Stimulated activated CD8-positive, alpha-beta memory T cell treated with anti-CD3 and anti-CD28 coated beads, Interleukin-2, amount 100 ng/mL, for 1 hour (primary cell): ENCODE measurements at places on chromosomes 7 and 10.

GRCh38 chr10:98195120-98195519 is 60.7 kb downstream of the R3HCC1L start:
- no peak for DNase-seq

- DNase-seq = no peak
These were observed 51.0 kb upstream of the MSMB start for GRCh38 chr10:46096909-46097575.

- no peak for DNase-seq
These were observed 55.1 kb downstream of the VCL start for GRCh38 chr10:74052994-74053393.

DNA sequence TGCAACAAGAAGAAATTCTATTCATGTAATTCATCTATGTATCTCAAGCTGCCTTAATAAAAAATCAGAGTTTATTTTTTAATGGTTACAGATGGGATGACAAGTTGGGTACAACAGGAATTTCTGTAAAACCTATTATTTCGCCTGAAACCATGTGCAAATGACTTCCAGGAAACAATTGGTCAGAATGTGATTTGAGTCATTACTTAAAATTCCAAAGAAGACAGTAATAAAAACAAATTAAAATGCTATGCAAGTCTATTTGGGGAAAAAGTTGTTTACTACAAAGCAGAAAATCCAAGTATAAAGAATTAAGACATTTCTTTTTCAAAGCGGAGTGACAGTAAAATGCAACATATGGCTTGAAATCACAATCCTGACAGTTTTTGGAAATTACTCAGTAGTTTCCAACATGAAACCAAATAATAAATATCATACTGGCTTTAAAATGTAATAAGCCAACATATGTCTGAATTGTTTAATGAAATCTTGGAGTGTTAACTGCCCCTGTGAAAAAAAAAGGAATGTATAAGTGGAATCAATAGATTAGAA is 41.5 kb upstream of the SEMA3C start:
- DNase-seq = no peak

DNA sequence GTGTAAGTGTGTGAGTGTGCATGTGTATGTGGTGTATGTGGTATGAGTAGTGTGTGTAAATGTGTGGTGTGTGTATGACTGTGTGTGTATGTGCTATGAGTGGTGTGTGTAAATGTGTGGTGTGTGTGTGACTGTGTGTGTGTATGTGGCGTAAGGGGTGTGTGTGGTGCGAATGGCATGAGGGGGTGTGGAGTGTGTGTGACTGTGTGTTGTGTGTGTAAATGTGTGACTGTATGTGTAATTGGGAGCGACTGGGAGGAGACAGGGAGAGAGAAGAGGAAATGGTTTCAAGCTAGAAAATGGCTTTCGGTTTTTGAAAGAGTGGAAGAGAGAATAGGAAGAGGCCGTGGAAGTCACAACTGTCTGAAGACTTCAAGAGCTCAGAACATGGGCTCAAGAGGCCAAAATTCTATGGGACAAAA is 23.6 kb upstream of the GATAD1 start:
- no peak for DNase-seq

DNA sequence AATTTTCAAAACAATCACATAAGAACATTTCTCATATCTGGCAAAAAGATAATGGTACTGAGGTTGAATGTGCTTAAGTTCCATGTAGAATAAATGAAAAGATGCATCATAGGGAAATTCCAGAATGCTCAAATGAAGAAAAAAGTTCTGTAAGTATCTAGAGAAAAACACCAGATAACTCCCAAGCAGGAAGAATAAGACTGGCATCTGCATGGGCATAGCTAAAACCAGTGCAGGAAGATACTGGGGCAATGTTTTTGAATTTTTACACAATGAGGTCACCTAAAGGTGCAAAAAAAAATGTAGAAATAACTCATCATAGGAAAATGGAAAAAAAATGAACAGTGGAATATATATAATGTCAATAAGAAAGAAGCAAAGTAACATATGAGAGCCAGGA is 275.2 kb downstream of the BAMBI start:
- no peak for DNase-seq

DNA sequence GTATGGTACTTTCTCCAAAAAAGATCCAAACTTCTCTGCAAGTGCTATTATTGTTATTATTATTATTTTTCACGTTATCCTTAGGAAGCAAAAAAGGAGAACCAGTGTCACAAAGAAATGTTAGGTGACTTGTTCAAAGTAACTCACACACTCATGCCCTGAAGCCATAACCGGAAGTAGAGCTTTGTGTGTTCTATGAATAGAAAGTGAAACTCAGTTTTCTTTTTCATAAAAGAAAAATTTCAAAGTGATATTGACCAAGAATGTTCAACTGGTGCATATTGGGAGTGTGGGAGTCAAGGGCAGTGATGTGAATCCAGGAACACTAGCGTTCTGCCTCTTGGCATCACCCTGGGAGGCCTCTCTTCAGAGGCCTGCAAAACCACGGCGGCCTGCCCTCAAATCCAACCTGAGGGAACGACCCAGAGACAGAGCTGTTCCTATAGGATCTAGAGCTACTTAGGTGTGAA is 106.1 kb downstream of the PRKCQ start:
- no peak for DNase-seq

- no peak for DNase-seq
These were observed 41.0 kb upstream of the TSPAN12 start for GRCh38 chr7:120898715-120899499.

DNA sequence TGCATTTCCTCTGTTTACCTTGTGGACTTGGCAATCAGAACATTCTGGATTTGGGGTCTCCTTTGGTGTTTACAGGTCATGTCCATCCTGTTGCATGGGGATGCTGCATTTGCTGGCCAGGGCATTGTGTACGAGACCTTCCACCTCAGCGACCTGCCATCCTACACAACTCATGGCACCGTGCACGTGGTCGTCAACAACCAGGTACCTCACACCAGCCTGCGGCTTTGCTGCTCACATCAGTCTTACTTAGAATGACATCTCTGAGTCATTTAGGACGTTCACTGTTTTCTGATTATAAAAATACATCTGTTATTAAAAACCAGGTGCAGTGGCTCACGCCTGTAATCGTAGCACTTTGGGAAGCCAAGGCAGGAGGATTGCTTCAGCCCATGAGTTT is 67.0 kb upstream of the ZMIZ2 start:
- DNase-seq = no peak

GRCh38 chr7:84847038-84847437 is 339.8 kb downstream of the SEMA3D start:
- no peak for DNase-seq

DNA sequence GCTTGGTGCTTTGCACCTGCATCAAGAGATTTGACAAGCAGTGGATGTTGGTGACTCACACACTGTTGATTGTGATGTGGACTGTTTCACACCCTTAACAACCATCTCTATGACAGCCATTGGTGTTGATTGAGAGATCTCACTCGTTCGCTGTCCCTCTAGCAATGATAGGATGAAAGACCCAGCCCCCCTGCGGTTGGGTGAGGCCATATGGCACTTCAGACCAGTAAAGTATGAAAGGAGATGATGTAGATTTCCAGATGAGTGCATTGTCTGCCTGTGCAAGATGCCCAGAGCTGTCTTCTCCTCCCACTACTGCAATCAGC is 138.7 kb upstream of the PRR15 start:
- no peak for DNase-seq

GRCh38 chr7:221978-222715 is 29.8 kb downstream of the FAM20C start:
- no peak for DNase-seq

DNA sequence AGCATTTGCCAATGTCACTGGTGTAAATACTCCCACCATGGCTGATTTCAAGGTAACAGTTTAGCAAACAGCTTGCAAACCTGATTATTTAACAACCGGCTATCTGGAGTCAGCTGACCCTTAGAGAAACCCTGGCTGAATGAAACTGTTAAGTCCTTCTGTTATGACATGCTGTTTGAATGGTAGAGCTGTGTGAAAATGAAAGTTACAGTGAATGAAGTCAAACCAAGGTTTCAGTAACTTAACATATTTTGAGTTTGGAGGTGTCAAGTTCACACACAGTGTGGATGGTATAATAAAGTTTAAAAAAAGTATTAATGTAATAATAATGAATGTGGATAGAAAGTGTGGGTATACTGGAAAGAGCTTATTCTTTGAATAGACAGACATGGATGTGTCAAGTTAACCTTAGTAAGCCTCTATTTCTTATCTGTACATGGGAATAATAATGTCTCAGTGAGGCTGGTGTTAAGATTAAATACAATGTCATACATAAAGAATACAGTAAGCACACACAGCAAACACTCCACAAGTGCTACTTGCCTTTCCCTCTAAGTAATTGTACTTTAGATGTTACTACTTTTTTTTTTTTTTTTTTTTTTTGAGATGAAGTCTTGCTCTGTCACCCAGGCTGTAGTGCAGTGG is 150.4 kb downstream of the TAX1BP1 start:
- DNase-seq = no peak

GRCh38 chr7:81478664-81479063 is 291.2 kb downstream of the HGF start:
- no peak for DNase-seq

GRCh38 chr10:72830625-72831024 is 62.9 kb upstream of the OIT3 start:
- no peak for DNase-seq

DNA sequence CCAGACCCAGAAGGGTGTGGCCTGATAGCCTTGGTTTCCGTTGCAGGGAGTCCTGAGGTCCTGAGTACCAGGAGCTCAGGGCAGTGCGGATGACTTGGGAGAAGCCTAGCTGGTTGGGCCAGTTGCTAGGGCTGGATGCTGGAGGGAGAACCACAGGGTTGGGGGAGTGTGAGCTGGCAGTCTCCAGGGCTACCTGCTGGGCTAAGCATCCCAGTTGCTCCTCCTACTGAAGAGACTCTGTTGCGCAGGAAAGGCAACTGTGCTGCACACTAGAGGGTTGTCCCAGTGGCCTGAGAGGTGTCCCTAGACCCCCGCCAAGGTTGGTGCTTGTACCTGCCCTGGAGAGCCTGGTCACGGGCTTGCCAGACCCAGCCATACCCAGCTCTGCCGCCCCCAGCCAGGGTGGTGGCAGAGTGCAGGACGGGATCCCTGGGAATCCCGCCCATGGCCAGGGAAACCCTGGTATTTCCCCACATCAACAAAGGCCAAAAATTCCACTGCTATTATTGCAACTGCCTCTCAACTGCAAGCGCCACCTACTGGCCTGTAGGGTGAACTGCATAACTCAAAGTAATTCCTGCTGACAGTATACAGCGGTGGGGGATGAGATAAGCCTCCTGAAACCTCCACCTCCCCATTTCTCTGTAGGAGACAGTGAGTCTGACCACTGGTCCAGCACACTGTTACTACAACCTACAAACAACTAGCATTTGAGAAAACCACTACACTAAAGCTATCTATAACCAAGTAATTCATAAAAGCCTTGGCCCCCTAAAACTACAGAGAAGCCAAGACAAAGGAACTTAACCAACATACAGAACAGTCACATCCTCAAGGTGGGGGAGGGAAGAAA is 67.6 kb upstream of the DDC start:
- peak; percentile 26 for DNase-seq

DNA sequence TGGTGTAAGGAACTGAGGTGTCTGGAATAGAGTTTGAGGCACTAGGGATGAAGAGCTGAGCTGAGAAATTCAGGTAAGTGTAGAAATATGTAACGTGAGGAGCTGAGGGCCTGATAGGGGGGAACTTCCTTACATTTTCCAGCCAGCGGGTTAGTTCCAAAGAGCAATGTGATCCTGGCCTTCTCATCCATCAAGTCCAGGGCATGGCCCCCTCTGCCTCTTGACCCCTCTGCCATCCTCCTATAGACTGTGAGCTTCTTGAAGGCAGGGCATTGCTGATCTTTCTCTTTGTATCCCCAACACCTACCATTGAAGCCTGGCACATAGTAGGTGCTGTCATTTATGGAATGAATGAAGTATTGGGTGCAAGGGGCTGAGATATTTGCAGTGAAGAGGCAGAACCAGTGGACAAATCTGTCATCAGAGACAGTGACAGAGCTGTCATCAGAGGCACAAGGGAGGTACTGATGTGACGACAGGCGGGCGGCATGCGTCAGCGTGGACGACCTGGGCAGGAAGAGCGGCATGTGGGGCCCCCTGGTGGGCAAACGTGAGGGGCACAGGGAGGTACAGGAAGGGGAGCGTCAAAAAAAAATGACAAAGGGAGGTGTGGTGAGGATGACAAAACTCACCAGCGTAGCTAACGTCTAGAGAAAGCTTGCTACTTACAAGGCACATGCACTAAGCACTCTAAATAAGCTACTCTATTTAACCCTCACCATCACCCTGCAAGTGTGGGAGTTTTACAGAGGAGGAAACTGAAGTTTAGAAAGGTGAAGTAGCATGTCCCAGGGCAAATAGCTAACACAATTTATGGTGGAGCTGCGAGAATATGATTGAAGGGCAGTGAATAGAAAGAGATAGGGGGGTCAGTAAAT is 5.2 kb upstream of the CAMK2G start:
- DNase-seq = peak; percentile 87

GRCh38 chr7:2138146-2138765 is 94.5 kb downstream of the MAD1L1 start:
- peak; percentile 26 for DNase-seq

GRCh38 chr10:133040198-133040597 is 47.5 kb upstream of the ADGRA1 start:
- DNase-seq = no peak

GRCh38 chr10:8245814-8246142 is 191.3 kb downstream of the GATA3 start:
- DNase-seq = no peak

DNA sequence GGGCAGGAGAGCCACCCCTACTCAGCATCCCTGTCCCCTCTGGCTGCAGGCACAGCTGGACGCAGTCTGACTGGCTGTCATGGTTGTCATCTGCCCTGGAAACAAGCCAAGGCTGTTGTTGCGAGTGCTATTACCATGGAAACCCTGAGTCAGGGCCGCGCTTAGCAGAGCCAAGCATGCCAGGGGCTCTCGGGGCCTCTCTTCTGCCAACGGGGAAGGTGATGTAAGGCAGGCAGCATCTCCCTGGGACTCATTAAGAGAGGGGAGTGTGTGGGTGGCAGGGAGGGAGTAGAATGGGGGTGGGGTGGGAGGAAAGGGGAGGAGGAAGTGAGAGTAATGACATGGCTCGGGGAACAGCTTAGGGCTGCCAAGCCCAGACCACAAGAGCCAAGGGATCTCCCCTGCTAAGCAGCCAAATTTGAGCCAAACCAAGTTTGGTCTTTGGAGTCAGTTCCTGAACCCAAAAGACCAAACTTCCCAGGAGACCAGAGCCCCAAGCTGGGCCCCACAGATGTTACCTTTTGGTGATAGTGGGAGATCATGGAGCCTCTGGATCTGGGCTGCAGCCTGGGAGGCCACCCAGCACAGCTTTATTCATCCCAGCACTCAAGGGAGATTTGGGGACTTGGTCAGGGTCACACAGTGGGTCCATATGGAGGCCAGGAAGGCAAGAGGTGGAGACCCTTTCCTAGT is 67.6 kb downstream of the TMEM130 start:
- DNase-seq = no peak

DNA sequence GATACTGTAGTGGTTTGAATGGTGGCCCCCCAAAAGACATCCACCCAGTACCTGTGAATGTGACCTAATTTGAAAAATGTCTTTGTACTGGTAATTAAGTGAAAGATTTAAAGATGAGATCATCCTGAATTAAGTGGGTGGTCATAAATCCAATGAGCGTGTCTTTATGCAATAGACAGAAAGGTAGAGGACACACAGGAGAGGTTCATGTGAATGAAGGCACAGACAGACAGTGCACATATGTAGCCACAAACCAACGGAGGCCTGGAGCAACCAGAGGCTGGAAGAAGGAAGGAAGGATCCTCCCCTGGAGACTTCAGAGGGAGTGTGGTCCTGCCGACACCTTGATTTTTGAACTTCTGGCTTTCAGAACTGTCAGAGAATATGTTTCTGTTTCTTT is 160.3 kb downstream of the CNTNAP2 start:
- no peak for DNase-seq

- DNase-seq = no peak
These were observed 73.2 kb downstream of the POT1 start for GRCh38 chr7:124856299-124856888.
